ENCODE measurements at places on chromosomes 3 and 15.

DNA sequence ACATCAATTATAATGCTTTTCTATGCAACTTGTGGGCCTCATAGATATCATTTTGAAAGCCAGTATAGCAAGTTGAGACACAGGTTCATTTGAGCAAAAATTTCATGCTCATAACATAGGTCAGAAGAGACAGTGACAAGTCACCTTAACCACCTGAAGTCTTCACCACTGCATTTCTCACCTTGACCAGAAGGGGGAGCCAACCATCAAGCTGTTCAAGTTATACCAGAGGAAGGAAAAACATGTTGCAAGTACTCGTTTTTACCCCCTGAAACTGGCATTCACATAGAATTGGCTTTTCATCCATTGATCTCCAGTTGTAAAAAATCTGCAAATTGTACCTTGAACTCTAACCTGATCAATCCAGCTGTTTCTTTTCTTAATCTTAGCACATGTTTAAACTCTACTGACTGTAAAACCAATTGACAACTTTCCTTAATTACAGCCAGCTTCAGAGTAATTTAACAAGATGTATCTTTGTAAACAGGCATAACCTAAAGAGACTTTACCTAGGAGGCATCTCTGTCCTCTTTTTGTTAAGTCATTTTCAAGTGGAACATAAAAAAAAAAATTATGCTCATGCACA lies 1.4 kb downstream of the LMOD3 start:
- DNase-seq = peak; percentile 66

DNA sequence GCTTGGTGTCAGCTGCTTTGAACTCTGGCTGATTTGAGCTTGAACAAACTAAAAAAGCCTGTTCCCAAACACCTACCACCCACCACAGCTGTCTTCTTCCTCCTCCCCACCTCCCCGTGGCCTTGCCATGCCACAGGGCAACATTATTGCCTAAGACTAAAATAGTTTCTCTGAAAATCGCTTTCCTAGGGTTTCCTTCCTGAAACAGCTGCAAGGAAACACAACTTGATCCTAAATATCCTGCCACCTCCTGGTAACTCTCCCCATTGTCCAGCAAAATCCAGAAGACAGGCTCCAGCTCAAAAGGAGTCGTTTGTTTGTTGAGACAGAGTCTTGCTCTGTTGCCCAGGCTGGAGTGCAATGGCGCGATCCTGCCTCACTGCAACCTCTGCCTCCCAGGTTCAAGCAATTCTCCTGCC lies 193.9 kb upstream of the TPM1 start:
- DNase-seq = no peak

DNA sequence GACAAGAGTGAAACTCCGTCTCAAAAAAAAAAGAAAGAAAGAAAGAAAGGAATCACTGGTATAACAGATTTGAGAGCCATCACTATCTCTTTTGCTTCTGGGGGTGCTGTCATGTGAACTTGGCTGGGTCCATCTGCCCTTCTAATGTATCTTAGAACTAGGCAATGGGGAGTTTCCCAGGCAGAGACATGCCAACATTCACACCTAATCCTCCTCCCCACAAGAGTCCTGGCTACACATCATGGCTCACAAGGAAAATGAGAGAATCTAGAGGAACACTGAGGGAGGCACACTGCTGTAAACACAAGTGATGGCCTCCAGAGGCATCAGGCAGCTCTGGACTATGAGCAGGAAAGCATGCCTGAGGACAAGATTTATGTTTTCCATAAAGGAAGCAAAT lies 67.8 kb upstream of the PPP2R3A start:
- DNase-seq = no peak

GRCh38 chr3:30012941-30013543 lies 593.4 kb upstream of the TGFBR2 start:
- peak; percentile 8 for DNase-seq

DNA sequence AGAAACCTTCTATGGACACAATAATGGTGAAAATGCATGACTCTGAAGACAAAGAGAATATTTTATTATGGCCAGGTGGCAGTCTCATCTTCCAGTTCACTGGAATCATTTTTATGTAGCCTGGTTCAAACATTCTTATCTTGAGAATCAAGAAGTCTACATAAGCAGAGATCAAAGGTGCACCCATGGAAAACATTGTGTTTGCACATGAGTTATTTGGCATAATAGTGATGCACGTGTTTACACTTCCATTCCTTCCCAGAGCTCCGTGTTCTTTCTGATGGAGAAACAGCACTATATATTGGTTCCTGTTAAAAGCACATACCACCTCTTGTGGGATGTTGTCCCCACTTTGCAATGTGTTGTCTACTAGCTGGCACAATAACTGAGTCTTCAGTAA lies 572.2 kb downstream of the GRM7 start:
- no peak for DNase-seq
